Renal pelvis (tissue), 12 donors: ENCODE measurements at places on chromosomes 12 and 14.
A peak's percentile ranks its signal among the peaks of the same experiment; 100 is the strongest.

DNA sequence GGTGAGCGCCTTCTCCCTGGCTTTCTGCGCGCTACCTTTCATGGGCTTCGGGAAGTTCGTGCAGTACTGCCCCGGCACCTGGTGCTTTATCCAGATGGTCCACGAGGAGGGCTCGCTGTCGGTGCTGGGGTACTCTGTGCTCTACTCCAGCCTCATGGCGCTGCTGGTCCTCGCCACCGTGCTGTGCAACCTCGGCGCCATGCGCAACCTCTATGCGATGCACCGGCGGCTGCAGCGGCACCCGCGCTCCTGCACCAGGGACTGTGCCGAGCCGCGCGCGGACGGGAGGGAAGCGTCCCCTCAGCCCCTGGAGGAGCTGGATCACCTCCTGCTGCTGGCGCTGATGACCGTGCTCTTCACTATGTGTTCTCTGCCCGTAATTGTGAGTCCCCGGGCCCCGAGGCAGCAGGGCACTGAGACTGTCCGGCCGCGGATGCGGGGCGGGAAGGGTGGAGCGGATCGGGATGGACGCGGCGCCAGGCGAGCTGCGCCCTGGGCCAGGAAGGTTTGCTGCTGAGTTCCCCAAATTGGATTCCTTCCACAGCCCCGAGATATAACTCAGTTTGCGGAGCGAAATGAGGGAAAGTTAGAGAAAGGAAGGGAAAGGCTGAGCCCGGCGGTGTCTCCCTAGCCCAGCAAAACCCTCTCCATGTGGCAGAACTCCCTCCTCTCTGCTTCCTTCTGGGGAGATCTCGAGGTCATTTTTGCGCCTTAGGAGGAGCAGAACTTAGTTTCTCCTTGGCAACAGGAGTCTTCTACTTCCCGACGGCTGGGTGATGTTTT, 972 bp downstream of the PTGDR start:
- peak; percentile 16 for DNase-seq

DNA sequence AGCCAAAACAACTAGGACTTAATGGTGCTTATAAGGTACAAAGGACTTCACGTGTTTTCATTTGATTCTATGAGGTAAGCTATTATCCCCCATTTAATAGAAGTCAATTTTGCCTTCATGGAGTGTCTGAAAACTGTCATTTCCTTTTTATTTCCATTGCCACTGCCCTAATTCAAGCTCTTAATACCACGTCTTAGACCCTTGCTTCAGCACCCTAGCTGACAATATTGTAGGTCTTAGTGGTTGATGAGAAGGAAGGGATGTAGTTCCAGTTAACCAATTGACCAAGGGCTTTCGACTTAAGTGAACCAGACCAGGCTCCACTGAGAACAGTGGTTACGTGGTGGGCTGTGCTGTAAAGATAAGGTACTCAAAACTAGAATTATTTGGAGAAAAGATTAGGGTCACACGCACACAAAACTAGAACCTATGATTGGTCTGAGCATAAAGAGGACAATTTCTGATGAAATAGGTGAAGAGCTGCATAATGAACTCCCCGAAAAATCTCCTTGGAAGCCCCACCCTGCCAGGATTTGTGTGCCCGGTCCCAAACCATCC, 9.6 kb upstream of the ASIC1 start:
- DNase-seq = no peak

GRCh38 chr12:61490526-61491498, 769.4 kb upstream of the USP15 start:
- DNase-seq = no peak

GRCh38 chr12:4807813-4808212, 87.6 kb downstream of the GALNT8 start:
- no peak for DNase-seq

GRCh38 chr14:75705014-75705413, 44.0 kb downstream of the TTLL5 start:
- DNase-seq = no peak

- DNase-seq = peak; percentile 63
Observed at GRCh38 chr14:99982537-99983250, 82.5 kb upstream of the EVL start.

DNA sequence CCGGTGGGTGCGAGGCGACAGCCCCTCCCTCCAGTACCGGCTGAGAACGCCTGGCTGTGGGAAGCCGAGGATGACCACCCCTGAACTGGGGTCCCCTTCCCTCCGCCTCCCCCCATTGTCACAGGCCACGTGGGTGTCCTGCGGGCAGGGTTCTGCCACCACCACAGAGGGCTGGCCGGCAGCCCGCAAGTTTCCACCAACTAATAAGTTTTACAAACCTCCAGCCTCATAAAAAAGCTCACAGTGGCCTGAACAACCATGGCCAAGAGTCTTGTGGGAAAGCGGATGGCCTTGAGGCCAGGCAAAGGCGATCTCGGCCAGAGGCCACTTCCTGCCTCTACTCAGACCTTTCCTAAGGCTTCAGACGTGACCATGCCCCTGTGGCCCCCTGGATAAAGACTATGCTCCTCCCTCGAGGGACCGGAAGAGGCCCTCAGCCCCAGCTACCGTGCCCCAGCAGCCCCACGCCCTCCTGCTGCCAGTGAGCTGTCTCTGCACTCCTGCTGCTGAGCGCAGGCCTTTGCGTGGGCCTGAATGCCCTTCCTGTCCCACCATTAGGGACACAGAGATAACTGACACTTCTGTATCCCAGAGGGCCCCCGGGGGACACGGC, 46.1 kb upstream of the DLK1 start:
- DNase-seq = no peak

GRCh38 chr12:65192963-65193516, 23.7 kb downstream of the LEMD3 start:
- no peak for DNase-seq
